ENCODE measurements at places on chromosomes 5 and 9. TPM values are rescaled to one million over a fixed set of nuclear protein-coding genes. Genes with fewer than 3 reads are reported as not detected.

GRCh38 chr5:148858547-148858946, 32.1 kb downstream of the ADRB2 start:
- DNase-seq, result no peak

GRCh38 chr9:98570663-98571440, 137.9 kb downstream of the GABBR2 start:
- DNase-seq, result no peak

The IFNA21 gene
- total RNA-seq, result not detected

GRCh38 chr5:150618588-150619281, 21.7 kb upstream of the SYNPO start:
- no peak for DNase-seq

GRCh38 chr5:57491369-57491965, 8.9 kb upstream of the ACTBL2 start:
- DNase-seq, result no peak

DNA sequence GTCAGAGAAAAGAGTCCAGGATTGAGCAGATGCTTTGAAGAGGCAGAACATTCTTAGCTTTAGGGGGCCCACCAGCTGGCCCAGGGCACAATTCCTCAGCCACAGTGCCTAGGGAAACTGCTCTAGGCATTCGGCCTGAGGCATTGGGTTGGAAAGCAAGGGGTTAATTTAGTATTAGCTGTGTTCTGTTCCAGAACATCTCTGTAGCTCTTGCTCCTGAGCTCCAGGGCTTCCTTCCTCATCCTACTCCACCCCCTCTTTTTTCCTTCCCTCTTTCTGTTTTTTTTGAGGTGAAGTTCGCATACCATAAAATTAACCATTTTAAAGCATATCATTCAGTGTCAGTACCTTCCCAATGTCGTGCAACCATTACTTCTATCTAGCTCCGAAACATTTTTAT, 74.5 kb upstream of the PANK3 start:
- DNase-seq, result no peak

The RNF208 gene
- total RNA-seq, result 22.2 TPM

All from cardiac septum (tissue), 1 donor.